Activated CD4-positive, alpha-beta T cell treated with anti-CD3 and anti-CD28 coated beads, Interleukin-2, amount 10 ng/mL, durations not matched to agents 7 days and 5 days (primary cell): ENCODE measurements at places on chromosomes 4 and X. TPM values are rescaled to one million over a fixed set of nuclear protein-coding genes. Genes with fewer than 3 reads are reported as not detected.

DNA sequence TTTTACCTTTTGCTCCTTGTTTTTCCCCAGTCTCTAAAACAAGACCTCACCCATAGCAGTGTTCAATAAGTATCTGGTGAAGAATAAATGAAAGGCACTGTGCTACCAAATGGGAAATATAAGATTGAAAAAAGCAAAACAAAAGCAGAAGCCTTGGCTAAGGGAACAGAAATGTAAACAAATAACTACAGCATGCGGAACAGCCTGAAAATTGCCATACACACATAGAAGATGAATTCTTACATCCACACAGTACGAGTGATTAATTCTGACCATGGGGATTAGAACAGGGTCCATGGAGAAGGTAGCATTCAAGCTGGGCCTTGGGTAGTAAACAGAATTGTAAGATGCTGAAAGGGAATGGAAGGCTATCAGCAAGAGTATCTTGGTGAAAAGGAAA is 40.5 kb downstream of the TMEM150C start:
- DNase-seq = no peak

DNA sequence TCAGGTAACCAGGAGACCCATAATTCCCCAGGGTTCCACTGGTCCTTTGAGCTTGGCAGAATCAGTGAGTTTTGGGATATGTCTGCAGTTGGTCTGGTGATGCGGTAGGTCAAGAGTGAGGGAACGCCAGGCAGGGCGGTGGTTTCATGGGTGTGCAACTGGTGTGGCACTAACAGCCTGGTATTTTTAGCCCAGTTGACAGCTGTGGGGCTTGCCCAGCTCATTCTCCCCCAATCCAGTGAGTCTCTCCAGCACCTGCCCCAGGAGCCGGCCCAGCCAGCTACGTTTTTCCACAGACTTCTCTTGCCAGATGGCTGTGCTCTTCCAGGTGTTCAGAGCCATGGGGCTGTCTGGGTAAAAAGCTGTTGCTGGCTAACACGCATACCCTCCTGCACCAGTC is 1019.9 kb downstream of the CCSER1 start:
- no peak for DNase-seq

- DNase-seq = no peak
Observed at GRCh38 chrX:39955625-39956024, 142.1 kb downstream of the BCOR start.

GRCh38 chrX:9475984-9476383 is 11.1 kb downstream of the TBL1X start:
- no peak for DNase-seq

The LONRF3 gene
- 0.35 TPM for total RNA-seq

The GSX2 gene
- not detected for total RNA-seq
